ENCODE measurements at places on chromosomes 3 and 15.

DNA sequence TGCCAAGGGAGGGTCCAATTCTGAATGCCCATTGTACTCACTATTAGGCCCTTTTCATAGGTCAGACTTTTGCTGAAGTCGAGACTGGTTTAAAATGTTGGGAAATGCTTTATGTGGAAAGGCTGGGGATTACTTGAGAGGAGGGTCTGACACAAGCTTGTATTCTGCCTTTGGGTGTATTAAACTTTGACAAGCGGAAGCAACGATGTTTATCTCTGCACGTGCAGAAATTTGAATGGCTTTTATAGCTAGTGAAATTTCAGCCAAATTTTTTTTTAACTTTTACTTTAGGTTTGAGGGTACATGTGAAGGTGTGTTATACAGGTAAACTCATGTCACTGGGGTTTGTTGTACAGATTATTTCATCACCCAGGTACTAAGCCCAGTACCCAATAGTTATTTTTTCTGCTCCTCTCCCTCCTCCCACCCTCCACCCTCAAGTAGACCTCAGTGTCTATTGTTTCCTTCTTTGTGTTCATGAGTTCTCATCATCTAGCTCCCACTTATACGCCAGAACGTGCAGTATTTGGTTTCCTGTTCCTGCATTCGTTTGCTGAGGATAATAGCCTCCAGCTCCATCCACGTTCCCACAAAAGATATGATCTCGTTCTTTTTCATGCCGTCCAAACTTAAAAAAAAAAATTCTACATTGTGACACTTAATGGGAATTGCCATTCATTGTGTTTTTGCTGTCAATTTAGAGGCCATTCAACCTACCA lies 223.0 kb upstream of the BHLHE40 start:
- DNase-seq = no peak

- DNase-seq = no peak
Measured at GRCh38 chr15:82294061-82294690, 31.6 kb downstream of the SAXO2 start.

GRCh38 chr3:13718000-13718399 lies 161.9 kb downstream of the WNT7A start:
- DNase-seq = no peak

GRCh38 chr15:65037309-65037708 lies 7.9 kb upstream of the MTFMT start:
- no peak for DNase-seq

DNA sequence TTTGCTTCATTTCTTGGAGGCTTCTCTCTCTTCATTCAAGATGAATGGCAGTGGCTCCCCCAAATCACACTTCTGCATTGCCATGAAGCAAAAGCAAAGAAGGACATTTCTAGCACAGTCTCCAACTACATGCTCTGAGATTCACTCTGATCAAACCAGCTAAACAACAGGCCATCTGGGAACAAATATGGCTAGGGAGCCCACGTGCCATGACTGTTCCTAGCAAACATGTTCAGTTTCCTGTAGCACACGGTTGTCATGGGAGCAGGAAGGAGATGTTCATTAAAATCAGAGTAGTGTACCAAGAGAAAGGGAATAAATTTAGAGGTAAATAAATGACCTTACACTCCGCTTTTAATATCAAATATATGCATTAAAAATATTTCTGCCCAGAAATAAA lies 327.3 kb downstream of the GBE1 start:
- DNase-seq = no peak

DNA sequence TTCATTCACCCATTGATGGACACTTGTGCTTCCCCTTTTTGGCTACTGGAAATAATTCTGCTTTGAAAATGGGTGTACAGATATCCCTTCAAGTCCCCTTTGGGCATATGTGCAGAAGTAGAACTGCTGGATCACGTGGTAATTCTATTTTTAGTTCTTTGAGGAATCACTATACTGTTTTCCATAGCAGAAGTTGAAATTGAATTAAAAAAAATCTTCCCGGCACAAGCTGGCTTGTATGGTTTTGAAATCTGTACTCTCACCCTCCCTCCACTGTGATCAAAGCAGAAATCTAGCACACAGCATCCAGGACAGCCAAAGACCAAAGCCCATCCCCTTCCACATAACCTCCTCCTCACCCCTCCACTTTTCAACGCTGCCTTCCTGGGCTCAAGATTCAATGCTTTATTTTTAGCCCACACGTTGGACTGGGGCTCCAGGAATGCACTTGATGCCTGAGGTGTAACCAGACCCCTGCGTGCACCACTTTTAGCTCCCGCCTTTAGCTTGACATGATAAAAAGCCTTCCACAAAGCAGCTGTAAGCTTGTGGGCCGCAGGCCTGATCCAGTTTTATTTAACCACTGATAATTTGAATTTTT lies 29.9 kb downstream of the TMEM40 start:
- peak; percentile 55 for DNase-seq

DNA sequence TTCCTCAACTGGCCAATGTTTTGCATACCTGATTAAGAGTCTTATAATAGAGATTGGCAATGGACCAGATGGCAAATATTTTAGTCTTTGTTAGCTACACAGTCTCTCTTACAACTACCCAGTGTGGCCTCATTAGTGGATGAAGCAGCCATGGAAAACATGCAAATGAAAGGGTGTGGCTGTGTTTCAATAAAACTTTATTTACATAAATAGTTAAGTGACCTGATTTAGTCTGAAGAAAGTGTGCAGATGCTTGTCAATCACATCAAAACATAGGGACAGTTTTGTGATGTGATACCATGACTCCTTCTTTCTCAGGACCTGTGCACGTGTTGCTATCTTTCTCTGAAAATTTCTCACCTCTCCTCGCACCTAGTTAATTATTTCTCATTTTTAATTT lies 309.8 kb upstream of the GRM7 start:
- no peak for DNase-seq

- DNase-seq = no peak
Measured at GRCh38 chr3:192863091-192863420, 54.6 kb downstream of the MB21D2 start.
